ENCODE measurements at places on chromosomes 5 and 9. TPM values are rescaled to one million over a fixed set of nuclear protein-coding genes. Genes with fewer than 3 reads are reported as not detected.

DNA sequence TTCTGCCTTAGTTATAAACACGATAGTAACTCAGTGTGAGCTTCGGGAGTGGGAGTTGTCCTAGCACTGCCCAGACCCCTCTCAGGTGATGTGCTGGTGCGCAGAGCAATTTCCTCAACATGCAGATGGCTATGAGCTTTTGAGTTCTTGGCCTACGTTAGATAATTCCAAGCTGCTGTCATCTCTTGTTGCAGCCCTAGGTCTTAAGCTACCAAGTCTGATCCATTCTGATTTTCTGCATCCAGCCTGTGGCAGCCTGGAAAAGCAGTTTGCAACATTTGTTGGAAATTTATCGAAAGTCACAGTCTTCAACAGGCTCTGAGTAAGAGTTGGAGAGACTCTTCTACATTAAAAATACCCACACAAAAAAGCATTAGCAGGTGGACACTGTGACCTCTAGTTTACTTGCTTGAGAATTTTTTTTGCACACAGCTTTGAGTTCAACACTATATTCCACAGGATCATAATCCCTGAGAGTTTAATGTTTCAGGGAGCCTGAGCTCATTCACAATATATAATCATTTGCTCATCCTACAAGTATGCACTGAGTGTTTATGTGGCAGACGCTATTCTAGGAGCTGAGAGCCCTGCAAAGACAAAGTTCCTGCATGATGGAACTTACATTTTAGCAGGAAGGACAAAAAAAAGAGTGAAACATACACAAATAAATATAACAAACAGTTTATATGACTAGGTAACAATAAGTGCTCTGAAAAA, 91.6 kb downstream of the UBE2QL1 start:
- no peak for DNase-seq

DNA sequence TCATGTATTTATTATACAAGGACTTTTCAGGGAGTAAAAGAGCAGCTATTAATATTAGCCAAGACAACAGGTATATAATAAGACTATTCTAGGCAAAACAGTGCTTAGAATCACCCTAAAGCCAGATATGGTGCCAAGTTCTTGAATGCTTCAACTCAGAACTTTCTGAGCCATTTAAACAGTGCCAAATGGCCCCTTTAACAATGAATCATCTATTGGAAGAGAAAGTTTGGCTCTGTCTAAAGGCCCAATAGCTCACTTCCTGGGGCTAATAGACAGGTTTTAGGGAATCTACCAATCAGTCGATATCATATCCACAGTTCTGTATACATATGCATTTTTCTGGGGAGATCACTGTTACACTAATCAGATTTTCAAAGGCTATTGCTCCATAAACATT, 42.9 kb downstream of the ZNF474 start:
- DNase-seq, result no peak

DNA sequence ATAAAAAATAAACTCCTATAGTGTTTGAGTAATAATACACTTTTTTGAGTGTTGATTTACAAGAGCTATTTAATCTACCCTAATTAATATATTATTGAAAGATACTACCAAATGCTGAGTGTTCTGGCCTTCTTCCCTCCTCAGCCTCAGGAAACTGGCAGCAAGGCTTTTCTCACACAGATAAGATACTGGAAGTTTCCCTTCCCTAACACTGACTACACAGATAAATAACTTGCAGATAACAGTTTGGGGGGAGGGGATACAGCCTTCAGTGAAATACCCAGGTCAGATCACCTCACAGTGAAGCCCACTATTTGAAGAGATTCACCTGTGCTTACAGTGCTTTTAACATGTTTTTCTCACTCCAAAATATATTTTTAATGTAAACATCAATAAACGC, 1.6 kb upstream of the NIPSNAP3A start:
- no peak for DNase-seq

DNA sequence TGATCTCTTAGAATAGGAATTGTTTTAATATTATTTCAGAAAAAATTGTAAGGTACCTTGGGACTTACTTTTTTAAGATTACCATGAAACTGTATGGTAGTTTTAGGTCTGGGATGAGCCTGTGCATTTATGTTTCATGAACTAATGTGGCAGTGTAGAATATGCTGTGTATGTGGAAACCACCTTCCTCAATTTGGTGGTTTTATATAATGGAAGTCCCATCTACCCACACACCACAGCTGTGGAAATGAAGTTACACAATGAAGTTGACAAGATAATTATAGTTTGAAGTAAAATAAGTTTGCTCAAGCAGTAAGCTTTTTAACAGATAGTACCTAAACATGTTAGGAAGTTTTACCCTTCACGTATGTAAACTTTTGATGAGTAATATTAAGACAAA, 24.4 kb downstream of the WDR36 start:
- no peak for DNase-seq

The CCL21 gene
- total RNA-seq, result not detected

The FOXI1 gene
- not detected for total RNA-seq

The IFNA2 gene
- total RNA-seq, result not detected

The TMEM161B gene
- total RNA-seq, result 34.1 TPM

Measured in Calu3 (cell line).